Activated gamma-delta T cell (primary cell): ENCODE measurements at places on chromosomes 11 and 22.

DNA sequence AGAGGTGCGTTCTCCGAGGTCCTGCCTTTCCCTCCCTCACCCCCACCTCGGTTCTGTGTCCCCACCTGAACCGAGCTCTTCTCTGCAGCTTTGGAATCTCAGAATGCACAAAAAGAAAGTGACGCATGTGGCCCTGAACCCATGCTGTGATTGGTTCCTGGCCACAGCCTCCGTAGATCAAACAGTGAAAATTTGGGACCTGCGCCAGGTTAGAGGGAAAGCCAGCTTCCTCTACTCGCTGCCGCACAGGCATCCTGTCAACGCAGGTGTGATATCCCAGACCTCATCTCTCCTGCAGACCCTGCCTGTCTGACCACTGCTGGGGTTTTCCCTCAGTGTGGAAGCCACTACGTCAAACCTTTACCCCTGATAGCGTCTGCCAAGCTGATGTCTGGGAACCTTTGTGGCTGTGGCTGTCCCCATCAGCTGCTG lies 13.9 kb downstream of the ACP2 start:
- no peak for DNase-seq

DNA sequence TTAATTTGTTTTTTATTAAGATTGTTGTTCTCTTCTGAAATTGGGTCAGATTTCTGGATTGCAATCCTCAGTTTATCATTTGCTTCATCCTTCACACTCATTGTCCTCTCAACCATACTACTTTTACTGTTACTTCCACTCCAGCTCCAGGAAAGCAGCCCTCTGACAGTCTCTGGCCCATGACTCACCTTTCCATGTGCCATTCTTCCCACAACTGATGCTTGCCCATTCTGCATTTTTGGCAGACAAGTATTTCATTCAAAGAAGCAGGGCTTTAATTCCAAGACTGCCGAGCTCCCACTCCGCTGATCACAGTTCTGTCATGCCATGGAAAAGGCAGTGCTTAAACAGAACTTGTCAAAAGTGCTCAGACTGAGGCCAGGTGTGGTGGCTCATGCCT lies 139.2 kb downstream of the WNT11 start:
- DNase-seq, result no peak

DNA sequence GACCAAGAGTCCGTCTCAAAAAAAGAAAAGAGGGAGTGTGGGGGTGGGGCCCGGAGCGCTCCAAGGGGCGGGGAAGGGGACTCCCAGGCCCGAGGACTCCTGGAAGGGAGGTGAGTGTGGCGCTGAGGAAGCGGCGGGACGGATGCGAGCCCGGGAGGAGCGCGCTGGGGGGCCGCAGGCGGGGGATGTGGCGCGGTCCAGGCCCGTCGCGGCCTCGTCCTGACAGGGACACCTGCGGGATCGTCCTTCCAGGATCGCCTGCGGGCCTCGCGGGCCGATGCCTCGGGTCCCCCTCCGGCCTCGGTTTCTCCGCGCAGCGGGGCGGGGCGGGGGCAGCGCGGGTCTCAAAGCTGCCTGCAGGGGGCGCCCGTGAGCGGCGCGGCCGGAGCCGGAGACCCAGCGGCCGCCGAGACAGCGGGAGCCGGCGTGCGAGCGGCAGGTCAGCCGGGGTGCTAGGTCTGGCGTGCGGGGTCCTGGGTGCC lies 3.8 kb upstream of the ADORA2A start:
- peak; percentile 50 for DNase-seq

DNA sequence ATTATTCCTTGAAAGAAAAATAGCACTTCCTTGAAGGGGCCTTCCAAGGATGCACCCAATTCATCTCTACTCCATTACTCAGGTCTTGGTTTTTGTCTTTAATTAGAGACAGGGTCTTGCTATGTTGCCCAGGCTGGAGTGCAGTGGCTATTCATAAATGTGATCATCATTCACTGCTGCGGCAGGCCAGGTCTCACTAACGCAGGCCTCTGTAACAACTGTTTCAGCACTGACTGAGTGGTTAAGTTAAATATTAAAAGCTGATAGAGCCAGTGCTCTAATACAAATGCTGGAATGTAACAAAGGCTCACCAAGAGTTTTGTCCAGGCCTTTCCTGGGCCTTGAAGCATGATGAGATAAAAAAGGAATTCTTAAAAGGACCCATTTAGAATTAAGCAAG lies 61.4 kb upstream of the GNAZ start:
- no peak for DNase-seq

DNA sequence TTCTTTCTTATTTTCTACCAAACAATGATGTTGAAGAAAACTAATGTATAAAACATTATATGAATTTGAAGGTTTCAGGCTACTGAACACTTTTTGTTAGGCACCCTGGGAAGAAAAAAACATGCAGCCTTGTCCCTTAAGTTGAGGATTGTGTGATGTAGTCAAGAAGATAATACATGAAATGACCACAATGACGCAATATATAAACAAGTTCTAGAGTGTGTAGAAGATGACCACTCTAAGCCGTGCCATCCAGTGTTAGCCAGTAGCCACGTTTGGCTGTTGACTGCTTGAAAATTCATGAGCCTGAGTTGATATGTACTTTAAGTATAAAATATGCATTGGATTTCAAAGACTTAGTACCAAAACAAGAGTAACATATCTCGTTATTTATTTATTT lies 16.2 kb downstream of the SWAP70 start:
- DNase-seq, result no peak

- no peak for DNase-seq
Measured at GRCh38 chr11:99275521-99275920, 254.8 kb downstream of the CNTN5 start.

DNA sequence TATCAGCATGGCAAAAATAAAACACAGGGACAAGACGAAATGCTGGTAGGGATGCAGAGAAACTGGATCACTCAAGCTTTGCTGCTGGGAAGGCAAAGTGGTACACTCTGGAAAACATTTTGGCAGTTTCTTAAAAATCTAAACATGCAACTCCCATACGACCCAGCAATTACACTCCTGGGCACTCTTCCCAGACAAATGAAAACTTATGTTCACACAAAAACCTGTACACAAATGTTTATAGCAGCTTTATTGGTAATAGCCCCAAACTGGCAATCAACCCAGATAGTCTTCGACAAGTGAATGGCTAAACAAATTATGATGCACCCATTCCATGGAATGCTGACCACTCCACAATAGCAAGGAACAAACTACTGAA lies 35.8 kb upstream of the PRR5 start:
- no peak for DNase-seq

- no peak for DNase-seq
Measured at GRCh38 chr11:35624781-35625180, 6.5 kb downstream of the FJX1 start.

DNA sequence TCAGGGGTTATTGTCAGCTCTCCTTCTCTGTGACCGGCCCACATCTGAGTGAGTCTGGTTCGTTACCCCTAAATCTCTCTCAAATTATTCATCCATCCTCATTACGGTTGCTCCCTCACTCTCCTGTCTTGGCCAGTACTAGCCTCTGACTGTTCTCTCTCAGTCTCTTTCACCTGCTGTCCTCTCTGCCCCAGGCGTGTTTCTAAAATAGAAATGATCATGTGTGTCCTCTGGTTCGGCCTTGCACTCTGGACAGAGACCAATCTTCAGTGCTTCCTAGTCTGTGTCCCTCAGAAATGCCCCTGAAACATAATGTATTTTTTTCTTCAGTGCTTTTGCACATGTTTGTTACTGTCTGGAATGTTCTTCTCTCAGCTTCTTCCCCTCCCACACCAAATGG lies 4.9 kb downstream of the PSMD13 start:
- no peak for DNase-seq

GRCh38 chr22:26953012-26953883 lies 295.9 kb downstream of the MIAT start:
- no peak for DNase-seq

GRCh38 chr11:22190827-22191463 lies 1.9 kb upstream of the ANO5 start:
- DNase-seq, result no peak

GRCh38 chr11:64229744-64230170 lies 591 bp upstream of the DNAJC4 start:
- DNase-seq, result no peak

DNA sequence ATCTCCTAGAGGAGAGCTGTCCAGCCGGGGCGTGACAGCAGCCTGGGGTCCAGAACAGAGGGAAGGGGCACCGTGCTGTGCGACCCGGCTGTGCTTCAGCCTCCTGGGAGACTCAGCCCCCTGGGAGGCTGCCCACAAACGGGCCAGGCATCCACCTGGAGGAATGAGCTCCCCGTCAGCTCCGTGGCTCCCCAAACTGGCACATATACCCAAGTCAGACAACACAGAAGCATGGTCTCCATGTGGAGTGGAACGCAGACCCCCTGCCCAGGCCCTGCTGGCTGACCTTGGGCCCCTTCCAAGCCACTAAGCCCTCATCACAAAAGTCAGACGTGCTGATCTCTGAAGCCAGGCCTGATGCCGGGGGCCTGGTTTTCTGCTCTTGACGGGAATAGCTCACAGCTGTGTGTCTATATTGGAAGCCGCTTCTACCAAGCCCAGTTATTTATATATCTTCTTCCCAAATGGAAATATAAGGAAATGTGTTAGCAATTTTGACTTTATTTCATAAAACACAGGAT lies 91.7 kb downstream of the BRD1 start:
- no peak for DNase-seq

GRCh38 chr22:30671071-30671470 lies 3.4 kb upstream of the DUSP18 start:
- no peak for DNase-seq

GRCh38 chr11:134170919-134171281 lies 52.9 kb downstream of the NCAPD3 start:
- DNase-seq, result no peak

DNA sequence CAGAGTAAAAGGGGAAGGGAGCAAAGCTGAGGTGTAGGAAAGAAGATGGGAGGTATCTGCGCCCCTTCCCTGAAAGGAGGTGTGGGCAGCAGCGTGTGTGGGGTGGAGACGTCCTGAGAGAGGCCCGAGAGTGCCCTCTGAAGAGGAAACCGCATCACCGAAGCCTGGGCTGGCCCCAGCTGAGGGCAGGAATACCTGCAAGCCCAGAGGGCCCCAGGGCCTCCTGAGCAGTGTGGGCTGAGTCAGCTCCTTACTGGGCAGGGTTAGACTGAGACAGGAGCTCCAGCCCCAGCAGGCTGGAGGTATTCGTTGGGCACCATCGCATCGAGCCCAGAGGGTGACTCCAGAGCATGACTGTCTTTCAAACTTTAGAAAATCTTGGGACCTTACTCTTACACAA lies 534.0 kb upstream of the B3GAT1 start:
- DNase-seq, result no peak

- no peak for DNase-seq
Measured at GRCh38 chr11:107665018-107665417, 46.8 kb downstream of the SLN start.

DNA sequence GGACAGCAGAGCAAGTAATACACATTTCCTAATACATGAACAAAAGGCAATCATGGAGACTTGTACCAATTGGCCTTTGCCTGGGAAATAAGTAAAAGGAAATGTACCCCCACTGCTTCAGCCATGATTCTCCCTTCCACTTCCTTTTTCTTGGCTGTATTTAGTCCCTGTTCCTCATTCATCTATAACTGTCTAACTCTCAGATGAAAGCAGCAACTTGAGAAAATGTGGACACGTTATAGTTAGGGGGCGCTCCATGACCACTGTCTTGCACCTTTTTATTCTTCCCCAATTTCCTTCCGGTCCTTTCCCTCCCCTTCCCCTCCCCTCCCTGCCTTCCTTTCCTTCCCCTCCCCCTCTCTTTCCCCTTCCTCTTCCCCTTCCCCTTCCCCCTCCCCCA lies 61.3 kb upstream of the BARX2 start:
- DNase-seq, result no peak

DNA sequence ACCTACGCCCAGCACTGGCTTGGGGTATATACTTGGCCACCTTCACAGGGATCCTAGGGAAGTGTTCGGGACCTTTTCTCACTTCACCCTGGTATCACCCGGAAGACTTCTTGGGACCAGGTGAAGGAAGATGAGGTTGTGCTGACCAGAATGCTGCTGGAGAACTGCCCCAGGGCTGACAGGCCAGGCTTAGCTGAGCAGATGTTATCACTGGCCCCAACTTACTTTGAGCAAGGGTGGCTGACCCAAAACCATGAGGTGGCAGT lies 4.5 kb downstream of the FTH1 start:
- DNase-seq, result no peak

DNA sequence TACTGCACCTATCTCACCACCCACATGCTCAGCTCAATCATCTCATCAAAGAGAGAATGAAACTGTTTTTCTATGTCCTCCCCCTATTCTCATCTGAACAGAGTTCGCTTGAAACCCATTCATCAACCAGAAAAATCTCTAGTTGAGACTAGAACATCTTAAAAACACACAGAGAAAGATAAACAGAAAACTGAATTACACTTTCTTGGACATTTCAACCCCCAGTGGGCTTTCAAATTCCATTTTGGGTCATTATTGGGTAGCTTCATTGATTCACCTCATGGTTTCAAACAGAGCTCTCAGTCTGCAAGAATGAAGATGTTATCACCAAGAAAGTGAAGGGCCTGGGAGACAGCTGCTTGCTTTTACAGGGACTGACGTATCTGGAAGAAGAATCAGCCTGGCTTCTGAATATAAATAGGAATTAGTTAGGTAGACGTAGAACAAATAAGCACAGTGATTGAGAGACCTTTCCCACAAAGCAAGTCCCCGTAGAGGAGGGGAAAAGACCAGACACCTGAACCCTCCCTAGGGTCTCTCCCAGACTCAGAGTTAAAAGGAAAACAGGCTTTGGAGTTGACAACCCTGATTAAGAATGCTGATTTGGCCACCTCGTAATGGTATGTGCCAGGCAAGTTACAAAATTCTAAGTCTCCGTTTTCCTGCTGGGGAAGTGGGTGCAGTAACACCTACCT lies 155.7 kb downstream of the BBOX1 start:
- DNase-seq, result no peak

GRCh38 chr11:9046481-9046880 lies 42.7 kb upstream of the NRIP3 start:
- no peak for DNase-seq

DNA sequence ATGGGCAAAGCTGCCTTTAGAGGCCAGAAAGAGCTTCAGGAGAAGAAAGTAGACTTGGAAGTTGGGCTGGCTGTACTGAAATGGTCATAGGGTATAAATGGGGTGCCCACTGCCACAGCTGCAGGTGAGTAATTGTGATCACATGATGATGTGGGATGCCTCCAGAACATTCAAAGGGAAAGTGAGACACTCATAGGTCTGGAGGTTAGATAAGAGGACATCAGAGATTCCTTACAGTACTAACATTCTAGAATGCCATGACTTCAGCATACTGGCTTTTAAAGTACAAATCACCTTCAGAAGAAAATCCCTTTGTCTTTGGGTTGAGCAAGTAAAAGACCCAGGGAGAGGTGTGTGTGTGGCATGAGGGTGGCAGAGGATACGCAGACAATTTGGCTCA lies 419.2 kb downstream of the TENM4 start:
- DNase-seq, result no peak

GRCh38 chr11:115148691-115149090 lies 355.5 kb downstream of the CADM1 start:
- DNase-seq, result no peak

DNA sequence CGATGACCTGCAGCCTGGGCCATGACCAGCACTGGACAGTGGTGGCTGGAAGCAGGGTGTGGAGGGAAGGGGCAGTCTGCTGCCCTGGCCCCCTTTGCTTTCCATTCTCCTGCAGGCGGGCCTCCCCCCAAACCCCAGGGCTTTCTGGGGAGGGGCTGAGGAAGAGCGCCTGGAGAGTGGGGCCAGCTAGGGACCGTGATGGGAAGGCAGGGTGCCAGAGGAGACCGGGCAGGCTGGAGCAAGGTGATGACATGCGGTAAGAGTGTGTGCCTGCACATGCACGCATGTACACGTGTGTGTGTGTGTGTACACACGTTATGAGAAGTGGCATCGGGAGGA lies 7.8 kb downstream of the OAF start:
- DNase-seq, result no peak
